Germinal center (tissue), 1 donor: ENCODE measurements at places on chromosomes 7 and 10.
A peak's percentile ranks its signal among the peaks of the same experiment; 100 is the strongest.

DNA sequence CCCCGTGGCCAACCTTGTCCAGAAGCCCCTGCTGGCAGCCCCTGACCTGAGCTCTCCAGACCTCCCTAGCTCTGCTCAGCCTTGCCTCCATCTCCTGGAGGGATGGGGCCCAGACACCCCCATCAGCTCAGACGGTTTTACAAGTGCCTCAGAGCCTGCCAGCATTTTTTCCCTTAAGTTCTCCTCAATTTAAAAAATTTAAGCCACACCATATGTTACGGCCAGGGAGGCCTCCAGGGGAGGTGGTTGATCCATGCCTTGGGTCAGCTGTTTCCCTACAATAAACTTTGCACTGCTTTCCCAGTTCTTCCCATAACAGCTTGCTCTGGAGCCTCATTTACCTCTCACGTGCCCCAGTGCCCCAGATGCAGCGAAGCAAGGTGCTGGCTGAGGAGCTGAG is 143.5 kb downstream of the RGS10 start:
- DNase-seq: no peak

DNA sequence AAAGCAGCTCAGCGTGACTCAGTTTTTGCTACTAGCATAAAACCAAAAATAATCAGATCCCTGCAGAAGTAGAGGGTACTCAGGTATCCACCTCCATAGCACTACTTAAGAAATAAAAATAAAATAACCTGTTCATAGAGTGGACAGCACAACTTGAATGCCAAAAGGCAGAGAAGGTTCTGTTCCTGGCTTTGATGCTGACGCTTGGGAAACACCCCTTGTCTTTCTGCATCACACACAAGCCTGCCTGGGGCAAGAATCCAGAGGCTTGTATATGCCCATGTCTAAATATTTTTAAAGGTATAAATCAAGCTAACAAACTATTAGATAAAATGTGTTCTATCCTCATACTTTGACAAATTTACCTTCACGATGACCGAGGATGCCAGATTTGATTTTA is 207.3 kb downstream of the KIAA1217 start:
- no peak for DNase-seq

DNA sequence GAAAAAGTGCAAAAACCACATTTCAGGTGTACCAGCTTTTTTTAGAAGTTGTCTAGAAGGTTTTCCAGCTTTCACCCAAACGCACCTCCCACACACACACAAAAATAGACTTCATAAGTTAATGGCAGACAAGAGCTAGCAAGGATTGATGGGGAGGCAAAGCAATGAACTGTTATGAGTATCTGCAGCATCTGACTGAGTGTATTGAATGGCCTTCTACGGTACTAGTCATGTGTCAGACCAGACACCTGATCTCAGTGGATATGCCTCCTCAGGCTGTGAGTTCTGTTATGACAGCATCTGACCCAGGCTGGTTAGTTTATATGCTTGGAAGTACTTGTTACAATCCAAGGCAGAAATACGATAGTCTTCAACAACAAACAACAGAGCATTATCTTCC is 406.1 kb upstream of the AUTS2 start:
- no peak for DNase-seq

GRCh38 chr10:95785317-95785716 is 29.4 kb downstream of the ENTPD1 start:
- no peak for DNase-seq

GRCh38 chr10:76055963-76056362 is 624.5 kb downstream of the LRMDA start:
- DNase-seq: no peak

- DNase-seq: no peak
These were observed 154.4 kb upstream of the AKR1E2 start for GRCh38 chr10:4671451-4672145.

DNA sequence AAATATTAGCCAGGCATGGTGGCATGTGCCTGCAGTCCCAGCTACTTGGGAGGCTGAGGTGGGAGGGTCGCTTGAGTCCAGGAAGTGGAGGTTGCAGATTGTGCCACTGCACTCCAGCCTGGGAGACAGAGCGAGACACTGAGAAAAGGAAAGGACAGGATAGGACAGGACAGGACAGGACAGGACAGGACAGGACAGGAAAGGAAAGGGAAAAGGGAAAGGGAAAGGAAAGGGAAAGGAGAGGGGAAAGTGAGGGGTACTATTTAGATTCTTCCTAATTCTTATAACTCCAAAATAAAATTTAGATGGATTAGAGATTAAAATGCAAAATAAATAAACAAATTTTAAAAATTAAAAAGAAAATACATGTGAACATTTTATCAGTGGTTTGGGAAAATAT is 58.7 kb downstream of the PIK3AP1 start:
- no peak for DNase-seq

- no peak for DNase-seq
These were observed 255.9 kb downstream of the KCNMA1 start for GRCh38 chr10:77381750-77382149.

- DNase-seq: no peak
These were observed 54.3 kb upstream of the AKR1E2 start for GRCh38 chr10:4771554-4772201.

- peak; percentile 50 for DNase-seq
These were observed 595.0 kb downstream of the GRM8 start for GRCh38 chr7:126657599-126658358.

- DNase-seq: no peak
These were observed 96.7 kb downstream of the SFMBT2 start for GRCh38 chr10:7314170-7314569.

- no peak for DNase-seq
These were observed 907 bp upstream of the IFRD1 start for GRCh38 chr7:112449353-112449752.

DNA sequence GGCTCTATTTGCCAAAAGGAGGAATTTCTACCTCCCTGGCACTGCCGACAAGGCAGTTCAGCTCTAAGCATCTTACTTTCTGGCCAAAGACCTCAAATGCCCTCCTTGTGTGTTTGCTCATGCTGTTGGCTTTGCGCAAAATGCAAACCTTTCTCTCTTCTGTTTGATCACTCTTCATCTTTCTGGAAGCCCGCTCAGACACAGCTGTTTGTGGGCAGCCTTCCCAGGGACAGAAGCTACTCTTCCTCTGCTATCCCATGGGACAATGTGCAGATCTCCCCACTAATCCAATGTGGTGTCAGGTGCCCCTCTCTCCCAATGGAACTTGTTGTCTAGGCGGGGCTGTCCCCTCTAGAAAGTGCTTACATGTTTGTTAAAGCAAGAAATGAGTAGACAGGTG is 278.7 kb downstream of the CCSER2 start:
- no peak for DNase-seq

GRCh38 chr7:11540271-11540761 is 291.7 kb downstream of the THSD7A start:
- no peak for DNase-seq

DNA sequence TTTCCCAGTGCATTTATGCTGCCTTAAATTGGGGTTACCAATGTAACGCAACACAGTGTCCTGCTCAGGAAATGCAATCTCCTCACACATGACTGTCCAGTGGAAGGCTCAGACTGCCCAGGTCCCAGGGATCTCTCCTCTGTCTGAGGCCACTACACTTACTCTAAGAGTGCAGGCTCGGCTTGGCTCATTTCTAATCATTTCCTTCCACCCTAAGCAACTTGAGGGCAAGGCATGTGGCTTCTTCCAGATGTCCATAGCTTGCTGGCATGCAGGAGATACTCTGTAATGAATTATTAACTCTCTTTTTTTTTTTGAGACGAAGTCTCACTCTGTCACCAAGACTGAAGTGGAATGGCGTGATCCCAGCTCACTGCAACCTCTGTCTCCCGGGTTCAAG is 23.7 kb downstream of the PLAC9 start:
- DNase-seq: no peak

- no peak for DNase-seq
These were observed 61.0 kb downstream of the ITIH5 start for GRCh38 chr10:7605565-7606295.

DNA sequence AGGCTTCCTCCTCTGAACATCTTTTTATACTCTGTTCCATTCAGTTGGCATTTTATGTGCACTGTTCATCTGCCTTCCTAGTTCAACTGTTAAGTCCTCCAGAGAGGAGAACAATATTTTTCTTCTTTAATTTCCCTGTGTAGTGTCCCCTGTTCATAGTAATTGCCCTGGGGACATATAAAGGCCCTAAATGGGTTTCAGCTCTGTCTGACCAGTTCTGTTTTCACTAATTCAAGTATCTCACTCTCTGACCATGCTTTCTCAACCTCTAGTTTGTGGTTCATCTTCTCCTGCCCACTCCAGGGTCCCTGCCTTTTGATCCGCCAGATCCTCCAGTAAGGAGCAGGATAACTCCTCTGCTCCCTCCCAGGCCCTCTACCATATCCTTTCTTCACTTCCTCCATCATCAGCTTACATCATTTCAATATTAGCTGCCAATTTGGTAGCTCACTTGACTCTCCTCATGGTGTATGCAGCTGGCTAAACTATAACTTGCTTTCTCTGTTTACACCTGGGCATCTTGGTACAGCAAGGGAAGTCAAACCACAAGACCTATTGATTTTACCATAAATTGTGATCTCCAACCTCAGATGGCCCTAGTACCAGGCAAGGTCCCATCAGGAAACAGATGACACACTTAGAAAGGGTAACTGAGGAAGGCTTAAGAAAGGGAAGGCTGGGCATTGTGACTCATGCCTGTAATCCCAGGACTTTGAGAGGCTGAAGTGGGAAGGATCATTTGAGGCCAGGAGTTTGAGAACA is 17.7 kb upstream of the C10orf67 start:
- no peak for DNase-seq

GRCh38 chr10:124235232-124235631 is 141.8 kb upstream of the CHST15 start:
- DNase-seq: no peak

GRCh38 chr10:103466734-103467133 is 8.0 kb upstream of the CALHM1 start:
- no peak for DNase-seq

- DNase-seq: no peak
These were observed 254.7 kb upstream of the NFE2L3 start for GRCh38 chr7:25897261-25897782.

DNA sequence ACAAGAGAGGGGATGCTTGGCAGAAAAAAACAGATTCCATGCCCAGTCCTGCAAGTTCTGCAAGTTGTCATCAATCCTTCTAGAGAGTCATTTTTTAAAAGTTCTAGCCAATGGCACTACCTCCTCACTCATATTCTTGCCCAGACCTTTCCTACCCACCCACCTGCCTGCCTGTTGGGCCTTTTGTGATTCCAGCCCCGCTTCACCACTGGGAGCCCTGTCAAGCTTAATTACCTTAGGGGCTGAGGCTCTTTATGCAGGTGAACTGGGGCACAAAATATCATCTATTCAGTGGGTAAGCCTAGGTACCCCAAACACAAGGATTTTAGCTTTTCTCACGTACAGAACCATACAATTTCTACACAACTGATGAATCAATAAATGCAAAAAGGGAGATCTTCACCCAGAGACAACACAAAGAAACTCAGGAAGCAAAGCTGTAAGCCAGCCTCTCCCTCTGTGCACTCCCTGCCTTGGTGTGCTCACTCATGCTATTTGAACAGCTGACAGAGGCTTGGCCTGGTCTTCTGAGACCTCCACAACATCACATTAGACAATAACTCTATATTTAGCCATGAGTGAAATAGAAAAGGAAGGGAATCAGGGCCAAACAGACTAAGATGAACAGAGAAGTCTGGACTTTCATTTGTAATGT is 222.6 kb downstream of the HTR7 start:
- DNase-seq: no peak

- no peak for DNase-seq
These were observed 176.5 kb upstream of the FRMD4A start for GRCh38 chr10:14507176-14507575.

DNA sequence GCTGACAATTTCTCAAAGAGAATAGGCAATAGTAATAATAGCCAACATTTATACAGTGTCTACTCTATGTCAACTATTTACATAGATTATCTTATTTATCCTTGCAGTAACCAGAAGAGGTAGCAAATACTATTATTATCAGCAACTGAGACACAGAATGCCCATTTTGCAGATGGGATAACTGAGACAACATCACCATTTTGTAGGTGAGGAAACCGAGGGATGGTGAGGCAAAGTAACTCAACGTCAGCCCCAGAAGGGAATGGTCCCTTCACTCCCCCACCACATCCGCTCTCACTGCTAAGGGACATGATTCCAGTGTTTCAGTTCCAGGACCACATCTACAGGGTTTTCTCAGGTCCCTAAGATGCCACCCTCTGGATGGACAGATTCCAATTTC is 261.2 kb upstream of the NEBL start:
- DNase-seq: no peak

DNA sequence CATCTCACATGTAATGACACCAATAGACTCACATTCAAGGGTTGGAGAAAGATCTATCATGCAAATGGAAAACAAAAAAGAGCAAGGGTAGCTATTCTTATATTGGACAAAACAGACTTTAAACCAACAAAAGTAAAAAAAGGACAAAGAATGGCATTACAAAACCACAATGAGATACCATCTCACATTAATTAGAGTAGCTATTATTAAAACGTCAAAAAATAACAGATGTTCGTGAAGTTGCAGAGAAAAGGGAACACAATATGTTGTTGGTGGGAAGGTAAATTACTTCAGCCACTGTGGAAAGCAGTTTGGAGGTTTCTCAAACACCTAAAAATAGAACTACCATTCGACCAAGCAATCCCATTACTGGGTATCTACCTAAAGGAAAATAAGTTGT is 197.0 kb downstream of the SNX13 start:
- no peak for DNase-seq

GRCh38 chr10:79329529-79329928 is 17.7 kb upstream of the PPIF start:
- DNase-seq: no peak

DNA sequence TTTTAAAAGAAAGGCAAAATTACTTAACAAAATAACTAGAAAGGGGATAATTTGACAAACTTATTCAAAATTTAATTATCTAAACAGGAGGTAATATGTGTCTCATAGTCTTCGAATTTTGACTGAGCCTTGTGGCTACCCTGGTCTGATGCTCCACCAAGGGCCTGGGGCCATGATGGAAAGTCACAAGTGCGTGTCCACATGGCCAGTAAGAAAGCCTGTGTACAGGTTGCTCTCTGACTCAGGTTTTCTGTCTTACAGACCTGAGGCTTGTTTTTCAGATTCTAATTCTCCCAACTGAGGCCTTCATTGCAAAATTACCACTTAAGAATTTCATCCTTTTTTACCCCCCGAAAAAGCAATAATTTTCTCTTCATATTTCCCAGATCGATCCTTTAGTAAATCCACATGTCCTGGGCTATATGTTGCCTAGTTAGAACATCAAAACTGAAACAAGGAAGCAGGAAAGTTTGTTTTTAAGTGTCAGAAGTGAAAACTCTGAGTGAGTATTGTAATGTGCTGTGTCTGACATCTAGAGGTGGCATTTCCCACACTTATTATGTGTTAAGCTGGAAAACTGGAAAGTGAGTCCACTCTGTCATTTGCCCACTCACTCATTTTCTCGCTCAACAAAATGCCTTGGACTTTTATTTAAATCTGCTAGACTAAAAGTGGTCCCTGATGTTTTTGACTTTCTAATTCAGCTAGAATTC is 10.0 kb downstream of the CYP3A43 start:
- no peak for DNase-seq

- DNase-seq: no peak
These were observed 24.3 kb downstream of the PPP2R2D start for GRCh38 chr10:131925011-131925649.

GRCh38 chr10:132538790-132539421 is 1.3 kb downstream of the INPP5A start:
- no peak for DNase-seq

GRCh38 chr10:25178411-25178810 is 3.6 kb downstream of the GPR158 start:
- DNase-seq: no peak

GRCh38 chr7:66170309-66171231 is 34.6 kb upstream of the TPST1 start:
- no peak for DNase-seq
